T-cell (primary cell): ENCODE measurements at places on chromosomes 2 and 18.

DNA sequence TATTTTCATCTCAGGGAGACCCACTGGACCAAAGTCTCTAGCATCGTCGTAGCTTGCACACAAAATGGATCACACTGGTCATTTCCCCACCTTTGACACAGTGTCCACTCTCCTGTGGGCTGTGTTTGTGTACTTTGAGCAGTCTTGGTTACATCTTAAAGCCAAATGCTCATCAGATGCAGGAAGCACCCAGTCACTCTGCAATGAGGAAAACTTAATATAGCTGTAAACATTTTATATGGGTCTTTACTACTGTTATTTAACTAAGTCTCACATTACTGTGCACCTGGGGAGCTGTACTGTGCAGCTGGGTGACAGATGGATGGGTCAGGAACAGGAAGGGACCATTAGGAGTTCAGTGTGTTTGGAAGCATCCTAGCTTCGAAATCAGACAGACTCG lies 109.0 kb upstream of the CXCR4 start:
- DNase-seq: no peak

GRCh38 chr2:52695731-52696130 lies 1071.9 kb upstream of the CHAC2 start:
- DNase-seq: no peak

DNA sequence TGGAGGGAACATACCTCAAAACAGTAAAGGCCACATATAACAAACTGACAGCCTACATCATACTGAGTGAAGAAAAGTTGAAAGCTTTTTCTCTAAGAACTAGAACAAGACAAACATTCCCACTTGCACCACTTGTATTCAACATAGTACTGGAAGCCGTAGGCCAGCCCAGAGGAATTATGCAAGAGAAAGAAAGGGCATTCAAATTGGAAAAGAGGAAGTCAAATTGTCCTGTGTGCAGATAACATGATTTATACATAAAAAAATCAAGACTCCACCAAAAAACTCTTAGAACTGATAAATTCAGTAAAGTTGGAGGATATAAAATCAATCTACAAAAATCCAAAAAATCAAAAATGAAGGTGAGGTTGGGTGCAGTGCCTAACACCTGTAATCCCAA lies 8.0 kb upstream of the KDM3A start:
- no peak for DNase-seq

DNA sequence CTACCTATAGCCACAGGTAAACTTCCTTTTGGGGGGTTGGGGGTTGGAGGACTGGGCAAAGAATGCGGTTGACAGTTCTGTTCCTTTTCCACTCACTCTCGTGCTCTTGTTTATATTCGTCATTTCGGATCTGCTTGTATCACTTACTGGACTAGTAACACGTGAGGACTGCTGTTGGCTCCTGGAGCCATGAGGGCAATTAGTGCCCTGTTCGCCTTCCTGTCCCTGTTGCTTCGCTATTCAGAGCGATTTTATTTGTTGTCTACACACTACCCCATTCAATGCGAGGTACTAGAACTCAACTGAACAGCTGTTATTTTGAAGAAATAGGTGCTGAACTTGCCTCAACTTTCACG lies 1.1 kb downstream of the KCNJ3 start:
- no peak for DNase-seq

GRCh38 chr2:33131749-33132148 lies 185.0 kb downstream of the LTBP1 start:
- DNase-seq: no peak

GRCh38 chr2:133054297-133054696 lies 384.3 kb upstream of the LYPD1 start:
- DNase-seq: no peak
